Activated CD4-positive, alpha-beta memory T cell treated with anti-CD3 and anti-CD28 coated beads, Interleukin-2, amount 10 ng/mL, durations not matched to agents 7 days and 5 days (primary cell): ENCODE measurements at places on chromosomes 12 and 14.

- H3K4me1 ChIP-seq: peaks cover 24% of the 10 kb centered on the region
- no peaks in the 10 kb centered on the region for H3K36me3 ChIP-seq
- no peak for DNase-seq
- peaks cover 10% of the 10 kb centered on the region for H3K27me3 ChIP-seq
- peak overlapping the region; percentile 72 for H3K27ac ChIP-seq
These were observed 314.3 kb upstream of the OR4E1 start for GRCh38 chr14:21987937-21988336.

- H3K4me3 ChIP-seq: no peak overlapping the region
- no peak for DNase-seq
- H3K27me3 ChIP-seq: peaks cover 7% of the 10 kb centered on the region
- no peaks in the 10 kb centered on the region for H3K36me3 ChIP-seq
- peaks cover 5% of the 10 kb centered on the region for H3K4me1 ChIP-seq
These were observed 58.8 kb upstream of the KCNA1 start for GRCh38 chr12:4850857-4851380.

- no peak overlapping the region for H3K4me3 ChIP-seq
- no peaks in the 10 kb centered on the region for H3K4me1 ChIP-seq
- no peak overlapping the region for H3K27ac ChIP-seq
These were observed 271.5 kb upstream of the TBX3 start for GRCh38 chr12:114955414-114956014.

DNA sequence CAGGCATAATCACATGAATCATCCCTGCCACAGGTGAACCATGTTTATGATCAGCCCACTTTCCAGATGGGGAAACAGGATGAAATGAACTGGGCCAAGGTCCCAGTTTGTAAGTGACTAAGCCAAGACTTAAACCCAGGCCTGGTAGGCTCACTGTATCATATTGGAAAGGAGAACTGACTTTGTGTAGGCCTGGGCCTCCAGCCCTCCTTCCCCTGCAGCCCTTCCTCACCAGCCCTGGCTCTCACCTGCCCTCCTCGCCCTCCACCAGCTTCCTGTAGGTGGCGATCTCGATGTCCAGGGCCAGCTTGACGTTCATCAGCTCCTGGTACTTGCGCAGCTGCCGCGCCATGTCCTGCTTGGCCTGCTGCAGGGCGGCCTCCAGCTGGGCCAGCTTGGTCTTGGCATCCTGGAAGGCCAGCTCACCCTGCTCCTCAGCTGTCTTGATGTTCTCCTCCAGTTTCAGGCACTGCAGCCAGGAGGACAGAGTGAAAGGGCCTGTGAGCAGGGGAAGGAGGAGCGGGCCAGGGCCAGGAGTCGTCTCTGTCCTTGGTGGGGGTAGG, 19.8 kb downstream of the KRT80 start:
- H3K36me3 ChIP-seq: no peaks in the 10 kb centered on the region
- H3K4me3 ChIP-seq: no peak overlapping the region
- no peak overlapping the region for H3K27ac ChIP-seq
- DNase-seq: peak; percentile 36

DNA sequence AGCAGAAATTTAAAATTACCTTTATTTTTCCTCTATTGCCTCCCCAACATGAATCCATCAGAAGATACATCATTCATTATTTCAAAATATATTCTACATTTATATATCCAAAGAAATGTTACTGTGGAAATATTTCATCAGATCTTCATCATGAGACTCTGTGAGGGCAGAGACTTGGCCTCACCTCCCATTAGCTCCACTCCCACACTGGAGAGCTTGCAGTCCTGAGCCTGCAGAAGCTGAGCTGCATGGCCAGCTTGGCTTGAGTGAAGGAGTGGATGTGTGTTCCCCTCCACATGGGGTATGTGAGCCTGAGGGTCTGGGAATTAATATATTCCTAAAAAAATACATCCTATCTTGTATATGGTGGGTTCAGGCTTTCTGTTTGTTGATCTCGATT, 961.9 kb downstream of the TMEM121 start:
- no peak for DNase-seq
- no peaks in the 10 kb centered on the region for H3K36me3 ChIP-seq
- H3K4me3 ChIP-seq: no peak overlapping the region
- H3K27me3 ChIP-seq: no peaks in the 10 kb centered on the region

DNA sequence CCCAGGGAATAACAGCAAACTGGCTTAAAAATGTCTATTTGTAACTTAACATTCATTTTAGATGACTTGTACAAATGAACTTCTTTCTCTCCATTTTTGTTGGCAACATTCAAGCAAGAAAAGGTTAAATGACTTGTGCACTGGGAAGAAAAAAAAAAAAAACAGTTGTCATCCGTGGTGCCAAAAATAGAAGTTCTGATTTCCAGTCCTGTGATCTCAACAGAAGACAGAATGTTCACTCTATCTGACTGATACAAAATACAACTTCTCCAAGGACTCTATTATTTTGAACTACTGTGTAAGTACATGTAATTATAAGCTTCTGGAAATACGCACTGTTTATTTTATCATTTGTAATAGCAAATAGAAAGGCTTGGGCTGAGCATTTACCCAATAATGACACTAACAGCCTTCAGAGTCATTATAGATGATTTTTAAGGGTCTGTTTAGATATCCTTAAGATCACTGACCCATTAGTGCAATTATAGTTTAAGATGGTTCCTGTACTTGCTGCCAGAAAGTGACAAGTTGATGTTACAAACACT, 59.9 kb downstream of the LIN7A start:
- H3K4me1 ChIP-seq: no peaks in the 10 kb centered on the region
- H3K4me3 ChIP-seq: no peak overlapping the region
- H3K27ac ChIP-seq: no peak overlapping the region
- H3K36me3 ChIP-seq: no peaks in the 10 kb centered on the region

DNA sequence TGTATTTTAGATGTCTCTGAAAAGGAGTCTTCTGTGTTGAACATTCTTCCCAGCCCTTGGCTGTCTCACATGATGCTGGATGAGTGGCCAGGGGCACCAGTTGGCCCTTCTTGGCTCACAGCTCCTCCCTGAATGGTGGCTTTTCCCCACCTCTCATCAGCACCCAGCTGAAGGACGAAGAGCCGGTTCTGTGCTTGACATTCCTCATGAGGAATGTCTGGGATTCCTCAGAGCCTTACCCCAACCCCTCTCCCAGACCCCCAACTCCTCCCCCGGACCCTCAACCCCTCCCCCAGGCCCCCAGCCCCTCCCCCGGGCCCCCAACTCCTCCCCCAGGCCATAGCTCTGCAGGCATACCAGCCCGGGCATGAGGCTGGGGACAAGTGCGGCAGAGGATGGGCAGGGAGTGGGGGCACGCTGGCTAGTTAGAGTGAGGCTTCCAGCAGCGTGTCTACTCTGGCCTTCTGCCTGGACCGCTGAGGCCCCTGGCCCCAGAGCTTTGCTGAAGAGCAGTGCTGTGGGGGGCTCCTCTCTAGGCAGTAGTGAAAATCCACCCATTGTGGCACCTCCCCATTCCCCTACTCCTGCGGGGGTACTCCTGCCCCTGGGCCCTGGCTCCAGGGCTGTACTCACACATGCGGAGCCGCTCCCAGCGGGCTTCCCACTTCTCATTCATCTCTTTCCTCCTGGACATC, 64.3 kb downstream of the PLEKHG3 start:
- H3K27me3 ChIP-seq: no peaks in the 10 kb centered on the region
- no peak overlapping the region for H3K4me3 ChIP-seq
- H3K36me3 ChIP-seq: no peaks in the 10 kb centered on the region
- H3K4me1 ChIP-seq: peaks cover 35% of the 10 kb centered on the region

DNA sequence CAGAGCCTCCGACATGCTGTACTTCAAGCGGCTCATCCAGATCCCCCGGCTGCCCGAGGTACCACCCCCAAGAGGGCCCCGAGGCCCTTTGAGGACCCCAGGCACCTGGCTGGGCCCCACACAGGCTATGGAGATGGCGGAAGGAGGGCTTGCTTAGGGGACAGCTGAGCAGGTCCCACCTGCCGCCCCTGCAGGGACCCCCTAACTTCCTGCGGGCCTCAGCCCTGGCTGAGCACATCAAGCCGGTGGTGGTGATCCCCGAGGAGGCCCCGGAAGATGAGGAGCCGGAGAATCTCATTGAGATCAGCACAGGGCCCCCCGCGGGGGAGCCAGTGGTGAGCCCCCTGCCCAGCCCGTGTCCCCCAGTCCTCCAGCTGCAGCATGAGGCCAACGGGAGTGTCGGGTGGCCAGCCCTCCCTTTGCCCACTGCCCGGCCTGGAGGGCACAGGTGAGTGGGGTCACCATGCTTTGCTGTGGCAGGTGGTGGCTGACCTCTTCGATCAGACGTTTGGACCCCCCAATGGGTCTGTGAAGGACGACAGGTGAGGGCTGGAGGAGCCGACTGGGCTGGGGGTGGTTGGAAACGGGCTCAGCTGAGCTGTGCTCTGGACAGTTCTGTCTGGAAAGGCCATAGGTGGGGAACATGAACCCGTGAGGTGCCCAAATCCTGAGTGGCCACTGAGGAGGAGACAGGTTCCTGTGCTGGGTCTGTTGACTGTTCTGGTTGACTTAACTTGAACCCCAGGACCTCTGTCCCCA, 20.0 kb downstream of the HIP1R start:
- no peaks in the 10 kb centered on the region for H3K4me1 ChIP-seq
- H3K4me3 ChIP-seq: no peak overlapping the region
- no peaks in the 10 kb centered on the region for H3K27me3 ChIP-seq
- DNase-seq: no peak
- no peaks in the 10 kb centered on the region for H3K36me3 ChIP-seq
- H3K27ac ChIP-seq: no peak overlapping the region

GRCh38 chr12:6936636-6937480, 6.8 kb upstream of the RNU7-1 start:
- peak overlapping the region; percentile 88 for H3K4me3 ChIP-seq
- peaks cover 61% of the 10 kb centered on the region for H3K4me1 ChIP-seq
- no peaks in the 10 kb centered on the region for H3K27me3 ChIP-seq
- peak; percentile 63 for DNase-seq
- peaks cover 38% of the 10 kb centered on the region for H3K36me3 ChIP-seq
